Esophagus squamous epithelium (tissue), 5 donors: ENCODE measurements at places on chromosomes 16 and 17.

GRCh38 chr17:45409659-45410076, 23.0 kb downstream of the ARHGAP27 start:
- no peak for DNase-seq

GRCh38 chr17:39813631-39814030, 50.5 kb downstream of the IKZF3 start:
- no peak for DNase-seq

DNA sequence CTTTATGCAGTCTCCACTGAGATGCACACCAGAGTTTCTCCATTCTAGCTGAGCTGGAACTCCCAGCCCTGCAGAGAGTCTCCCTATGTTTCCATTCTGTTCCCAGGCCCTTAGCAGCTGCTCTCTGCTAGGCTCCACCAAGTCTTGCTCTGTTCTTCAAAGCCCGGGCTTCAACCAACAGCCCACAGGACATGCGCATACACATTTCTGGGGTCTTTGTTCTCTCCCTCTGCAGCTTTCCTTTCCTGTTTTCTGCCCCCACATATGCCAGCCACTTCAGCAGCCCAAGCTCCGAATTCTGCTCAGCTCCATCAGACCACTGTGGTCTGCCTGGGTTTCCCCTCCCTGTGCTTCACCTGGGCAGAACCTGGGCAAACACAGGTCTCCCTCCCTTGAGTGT, 205.9 kb downstream of the CBLN1 start:
- no peak for DNase-seq

DNA sequence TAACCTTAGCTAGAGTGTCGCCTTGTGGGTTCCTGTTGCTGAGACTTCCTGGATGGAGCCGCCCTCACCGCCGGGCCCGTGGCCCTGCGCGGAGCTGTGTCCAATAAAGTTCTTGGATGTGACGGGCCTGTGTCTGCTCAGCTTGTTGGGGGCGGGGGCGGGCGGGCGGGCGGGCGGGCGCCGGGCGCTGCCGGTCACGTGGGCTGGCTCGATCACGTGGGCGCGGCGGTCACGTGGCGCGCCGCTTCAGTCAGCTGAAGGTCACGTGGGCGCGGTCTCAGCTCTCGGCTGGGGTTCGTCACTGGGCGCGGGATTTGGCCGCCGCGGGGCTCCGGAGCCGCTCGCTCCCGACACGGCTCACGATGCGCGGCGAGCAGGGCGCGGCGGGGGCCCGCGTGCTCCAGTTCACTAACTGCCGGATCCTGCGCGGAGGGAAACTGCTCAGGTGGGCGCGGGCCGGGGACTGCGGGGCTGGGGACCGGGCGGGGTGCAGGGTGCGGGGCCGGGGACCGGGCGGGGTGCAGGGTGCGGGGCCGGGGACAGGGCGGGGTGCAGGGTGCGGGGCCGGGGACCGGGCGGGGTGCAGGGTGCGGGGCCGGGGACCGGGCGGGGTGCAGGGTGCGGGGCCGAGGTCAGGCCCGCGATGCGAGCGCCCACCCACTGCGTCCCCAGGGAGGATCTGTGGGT, at the start of gene AMDHD2:
Gene AMDHD2 (plus strand): TSS at position 275 of the 687 bp plus-strand sequence. CDS start 88 bp downstream, at position 363.
- peak; percentile 55 for DNase-seq

DNA sequence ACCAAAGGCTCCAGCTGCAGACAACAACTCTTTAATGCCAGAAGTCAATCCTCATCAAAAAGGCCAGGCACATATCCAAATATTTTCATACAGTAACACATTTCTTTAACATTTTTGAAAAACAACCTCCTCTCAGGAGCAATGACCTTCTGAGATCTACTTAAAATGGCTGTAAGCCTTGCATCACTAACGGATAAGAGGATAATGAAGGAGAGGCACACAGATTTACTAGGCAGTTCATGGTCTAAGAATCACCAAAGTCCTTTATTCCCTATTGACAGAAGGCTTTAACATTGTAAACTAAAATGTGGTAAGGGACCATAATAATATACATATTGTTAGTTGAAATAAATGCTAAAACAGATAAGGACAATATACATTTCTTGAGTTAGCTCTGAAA, 114.7 kb downstream of the USP32 start:
- DNase-seq = no peak

DNA sequence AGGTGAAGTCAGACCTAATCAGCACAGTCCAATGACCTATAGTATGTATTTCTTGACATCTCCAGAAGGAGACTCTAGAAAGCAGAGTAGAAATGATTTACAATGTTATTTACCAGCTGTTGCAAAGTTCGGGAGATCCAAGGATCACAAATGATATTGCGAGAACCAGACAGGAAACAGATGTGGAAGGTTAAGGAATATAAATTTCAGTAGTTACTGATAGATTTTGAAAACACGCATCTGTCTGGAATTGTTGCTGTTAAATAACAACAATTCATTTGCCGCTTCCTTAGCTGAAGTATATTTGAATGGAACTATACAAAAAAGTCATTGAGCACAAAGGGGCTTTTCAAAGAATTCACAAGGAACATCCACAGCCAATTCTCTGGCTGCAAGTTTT, 72.0 kb downstream of the STXBP4 start:
- DNase-seq = no peak

DNA sequence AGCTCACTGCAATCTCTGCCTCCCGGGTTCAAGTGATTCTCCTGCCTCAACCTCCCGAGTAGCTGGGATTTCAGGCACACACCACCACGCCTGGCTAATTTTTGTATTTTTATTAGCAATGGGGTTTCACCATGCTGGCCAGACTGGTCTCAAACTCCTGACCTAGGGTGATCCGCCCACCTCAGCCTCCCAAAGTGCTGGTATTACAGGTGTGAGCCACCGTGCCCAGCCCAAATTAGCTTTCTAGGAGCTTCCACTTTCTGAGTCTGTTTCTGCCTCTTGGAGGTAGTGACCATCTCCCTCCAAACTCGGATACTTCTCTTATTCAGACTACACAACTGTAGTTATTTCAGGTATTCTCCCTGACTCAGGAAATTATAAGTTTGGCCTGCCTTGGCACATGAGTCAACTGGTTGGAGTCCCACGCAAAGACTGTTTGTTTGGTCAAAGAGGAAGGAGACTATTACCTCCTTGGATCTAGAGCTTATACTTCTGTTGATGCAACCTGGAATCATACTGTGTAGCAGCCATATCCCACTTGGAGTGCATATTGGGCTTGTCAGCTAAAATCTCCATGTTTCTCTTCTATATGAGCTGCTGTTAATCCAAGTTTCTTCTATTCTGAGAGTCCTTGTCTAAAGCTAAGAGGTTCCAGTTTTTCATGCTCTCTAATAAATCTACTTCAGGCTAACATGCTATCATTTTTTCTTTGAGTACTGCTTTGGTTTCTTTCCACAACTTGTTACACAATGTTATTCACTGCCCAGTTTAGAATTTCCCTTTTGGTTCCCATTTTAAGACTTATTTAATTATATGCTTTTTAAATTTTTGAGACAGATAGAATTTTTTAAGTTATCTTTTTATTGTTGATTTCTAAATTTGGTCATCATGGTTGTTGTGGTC, 7.5 kb downstream of the IL4R start:
- no peak for DNase-seq

- no peak for DNase-seq
Measured at GRCh38 chr17:74419928-74420411, 11.9 kb upstream of the GPRC5C start.

- DNase-seq = no peak
Measured at GRCh38 chr17:28345419-28346198, 10.0 kb downstream of the TNFAIP1 start.

DNA sequence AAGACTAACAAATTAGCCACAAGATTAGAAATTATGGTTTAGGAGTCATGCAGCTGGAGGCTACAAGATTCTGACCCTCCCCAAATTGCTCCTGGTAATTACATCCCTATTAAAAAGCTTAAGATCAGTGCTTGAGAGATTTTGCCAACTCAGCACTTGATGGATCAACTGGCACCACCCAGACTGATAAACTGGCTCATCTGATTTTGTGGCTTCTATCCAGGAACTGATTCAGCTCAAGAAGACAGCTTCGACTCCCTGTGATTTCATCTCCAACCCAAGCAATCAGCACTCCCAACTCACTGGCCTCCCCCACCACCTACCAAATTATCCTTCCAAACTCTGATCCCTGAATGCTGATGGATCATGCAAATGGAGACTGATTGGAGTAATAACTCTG, 94.8 kb downstream of the TNFRSF13B start:
- no peak for DNase-seq

GRCh38 chr17:5135726-5136579, 20.1 kb downstream of the USP6 start:
- DNase-seq = no peak

DNA sequence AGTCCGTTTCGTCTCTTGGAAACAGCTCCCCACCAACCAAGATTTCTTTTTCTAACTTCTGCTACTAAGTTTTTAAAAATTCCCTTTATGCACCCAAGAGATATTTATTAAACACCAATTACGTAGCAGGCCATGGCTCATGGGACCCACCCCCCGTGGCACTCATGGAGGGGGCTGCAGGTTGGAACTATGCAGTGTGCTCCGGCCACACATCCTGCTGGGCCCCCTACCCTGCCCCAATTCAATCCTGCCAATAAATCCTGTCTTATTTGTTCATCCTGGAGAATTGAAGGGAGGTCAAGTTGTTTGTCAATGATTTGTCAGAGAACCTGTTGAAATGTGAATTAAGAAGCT, 48.2 kb downstream of the IL21R start:
- no peak for DNase-seq

DNA sequence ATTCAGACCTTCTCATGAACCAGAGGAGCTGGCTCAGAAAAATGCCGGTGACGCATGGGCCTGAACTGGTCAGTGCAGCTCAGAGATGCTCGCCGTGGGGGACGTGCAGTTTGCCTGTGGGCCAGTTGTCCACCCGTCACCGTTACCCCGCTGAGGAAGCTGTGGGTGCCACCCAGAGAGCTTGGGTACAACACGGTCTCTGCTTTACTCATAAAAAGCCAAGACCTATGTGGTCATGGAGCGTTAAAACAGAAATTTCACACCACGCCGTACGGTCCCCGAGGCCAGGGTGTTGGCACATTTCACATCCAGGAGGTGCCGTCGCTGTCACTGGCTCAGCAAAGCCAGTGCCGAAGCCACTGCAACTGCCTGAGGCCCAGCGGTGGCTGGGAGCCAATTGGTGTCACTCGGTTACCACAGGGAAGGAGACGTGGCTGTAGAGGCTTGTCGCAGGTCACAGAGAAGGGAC, 120.9 kb downstream of the METRNL start:
- no peak for DNase-seq

DNA sequence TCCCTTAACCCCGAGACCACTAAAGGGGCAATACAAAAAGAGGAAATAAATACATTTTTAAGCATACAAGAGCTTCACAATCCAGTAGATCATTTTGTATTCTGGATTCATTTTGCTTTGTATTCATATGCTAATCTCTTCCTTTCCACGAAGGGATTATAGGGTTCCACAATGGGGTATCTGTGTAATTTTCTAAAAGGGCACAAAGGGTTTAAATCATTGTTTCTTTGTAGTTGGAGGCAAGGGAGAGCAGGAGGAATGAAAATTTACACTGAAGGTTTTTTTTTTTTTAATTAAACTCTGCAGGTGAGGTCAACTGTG, 592 bp upstream of the NUFIP2 start:
- no peak for DNase-seq

- no peak for DNase-seq
Measured at GRCh38 chr17:83068641-83069570, 10.5 kb upstream of the METRNL start.

DNA sequence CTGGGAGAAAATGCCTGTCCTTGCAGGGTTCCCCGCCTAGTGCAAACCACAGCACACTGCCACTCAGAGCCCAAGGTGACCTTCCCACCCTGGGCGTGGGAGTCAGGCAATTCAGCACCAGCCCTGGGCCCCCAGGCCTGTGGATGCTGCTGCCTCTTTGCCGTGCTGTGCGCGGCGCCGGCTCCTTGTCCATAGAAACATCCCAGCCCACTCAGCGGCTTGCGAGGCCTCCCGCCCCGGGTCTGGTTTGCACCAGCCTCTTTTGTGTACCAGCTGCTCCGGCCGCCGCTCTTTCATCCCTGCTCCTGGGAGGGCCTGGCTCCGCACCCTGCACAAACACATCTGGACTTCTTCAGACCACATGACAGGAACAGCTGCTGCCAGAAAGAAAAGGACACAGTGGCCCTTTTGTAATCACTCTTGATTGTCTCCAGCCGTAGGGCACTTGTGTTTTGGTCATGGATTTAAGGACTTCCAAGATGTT, 75.4 kb upstream of the SDK2 start:
- DNase-seq = no peak

GRCh38 chr16:3882531-3882930, 2.0 kb upstream of the CREBBP start:
- DNase-seq = no peak

DNA sequence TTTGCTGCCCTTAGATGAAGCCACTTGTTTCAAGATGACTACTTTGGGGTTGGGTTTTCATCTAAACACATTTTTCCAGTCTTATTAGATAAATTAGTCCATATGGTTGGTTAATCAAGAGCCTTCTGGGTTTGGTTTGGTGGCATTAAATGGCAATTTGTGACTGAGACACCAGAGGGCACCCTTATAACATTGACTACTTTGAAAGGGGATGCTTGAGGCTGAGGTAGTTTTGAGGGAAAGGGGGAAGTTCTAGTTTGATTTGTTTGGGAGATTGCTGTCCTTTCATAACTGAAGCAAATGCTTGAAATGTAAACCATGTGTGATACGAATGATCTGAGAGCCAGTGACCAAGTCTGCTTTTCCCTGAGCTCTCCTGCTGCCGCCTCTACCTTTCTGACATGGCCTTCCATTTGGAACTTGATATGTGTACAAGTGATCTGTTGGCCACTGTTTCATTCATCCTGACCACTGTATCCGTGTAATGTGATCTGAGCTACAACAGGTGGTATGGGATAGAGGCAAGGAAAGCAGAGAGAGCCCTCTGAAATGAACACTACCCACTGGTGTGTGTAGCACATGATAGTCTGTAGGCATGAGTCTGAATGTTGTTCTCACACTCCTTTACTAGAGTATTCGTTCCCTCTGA, 5.8 kb upstream of the RARA start:
- DNase-seq = no peak

DNA sequence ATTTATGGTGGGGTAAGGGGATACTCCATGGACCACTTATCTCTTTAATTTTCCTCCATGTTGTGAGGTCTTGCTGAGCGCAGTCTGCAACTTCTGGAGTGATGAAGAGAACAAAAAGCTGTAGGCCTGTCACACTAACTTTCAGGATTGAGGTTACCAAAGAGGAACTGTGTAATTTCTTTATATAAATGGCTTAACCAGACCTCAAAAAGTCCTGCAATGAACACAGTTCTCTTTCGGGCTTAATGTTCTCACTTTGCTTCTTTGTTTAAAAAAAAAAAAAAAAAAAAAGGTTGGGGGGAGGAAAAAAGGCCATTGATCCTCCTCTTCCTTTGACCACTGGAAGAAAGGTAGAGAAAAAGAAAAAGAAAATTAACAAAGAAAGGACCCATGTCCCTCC, 86.8 kb upstream of the SOX9 start:
- no peak for DNase-seq
